Stomach (tissue), 19 donors: ENCODE measurements at places on chromosomes 4 and X. TPM values are rescaled to one million over a fixed set of nuclear protein-coding genes. Genes with fewer than 3 reads are reported as not detected.

GRCh38 chr4:5511791-5512190, 196.6 kb downstream of the EVC2 start:
- DNase-seq, result no peak

- DNase-seq, result no peak
These were observed 48.8 kb upstream of the ADAD1 start for GRCh38 chr4:122329876-122330565.

DNA sequence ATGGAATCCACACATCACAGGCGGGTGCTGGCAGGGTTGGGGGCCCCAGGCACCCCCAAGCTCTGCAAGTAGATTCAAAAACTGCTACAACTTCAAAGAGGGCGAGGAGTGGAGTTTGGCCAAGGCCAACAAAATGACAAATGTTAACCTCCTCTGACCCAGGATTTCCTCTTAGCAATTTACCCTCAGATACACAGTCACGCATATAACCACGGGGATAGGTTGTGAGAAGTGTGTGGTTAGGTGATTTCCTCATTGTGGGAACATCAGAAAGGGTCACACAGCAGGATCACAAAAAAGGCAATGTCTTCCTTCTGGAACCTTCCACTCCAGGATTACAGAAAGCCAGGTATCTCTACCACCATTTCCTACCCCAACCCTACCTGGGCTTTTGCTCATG, 62.4 kb downstream of the C4orf50 start:
- no peak for DNase-seq

GRCh38 chr4:103074744-103075434, 1.7 kb downstream of the SLC9B2 start:
- DNase-seq, result no peak

DNA sequence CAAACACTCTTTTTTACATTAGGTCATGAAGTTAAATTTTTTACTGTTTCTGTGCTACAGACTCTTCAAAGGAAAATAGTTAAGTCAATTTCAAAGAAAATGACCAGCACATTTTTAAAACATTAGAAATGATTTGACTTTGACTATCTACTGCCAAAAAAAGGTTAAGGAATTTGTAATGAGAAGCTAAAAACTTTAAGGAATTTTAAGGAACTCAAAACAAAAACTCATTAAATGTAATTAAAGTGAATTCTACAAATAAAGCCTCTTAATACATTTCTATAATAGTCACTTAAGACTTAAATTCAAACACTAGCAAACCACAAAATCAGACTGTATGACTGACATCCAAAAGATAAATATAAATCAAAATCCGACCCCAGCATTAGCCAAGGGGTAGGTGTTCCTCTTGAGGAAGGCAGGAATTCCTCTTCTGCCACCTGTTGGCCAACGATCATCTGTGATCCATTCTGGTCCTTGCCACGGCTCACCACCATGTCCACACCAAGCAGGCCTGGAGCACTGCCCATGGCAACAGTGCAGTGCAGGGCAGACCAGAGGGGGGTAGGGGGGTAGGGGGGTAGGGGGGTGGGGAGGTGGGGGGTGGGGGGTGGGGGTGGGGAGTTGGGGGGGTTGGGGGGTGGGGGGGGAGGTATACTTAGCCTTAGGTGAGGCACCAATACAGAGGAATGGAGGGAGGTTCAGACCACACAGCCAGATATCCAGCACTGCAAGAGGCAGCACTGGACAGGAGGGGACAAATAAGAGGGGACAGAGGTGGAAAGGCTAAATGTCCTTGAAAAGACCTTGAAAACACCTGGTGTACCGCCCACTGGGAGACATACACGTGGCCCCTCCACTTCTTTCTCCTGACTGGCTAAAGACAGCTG, 287.4 kb downstream of the CHIC1 start:
- DNase-seq, result peak; percentile 76

GRCh38 chrX:108464604-108465003, 25.0 kb downstream of the COL4A5 start:
- DNase-seq, result no peak

DNA sequence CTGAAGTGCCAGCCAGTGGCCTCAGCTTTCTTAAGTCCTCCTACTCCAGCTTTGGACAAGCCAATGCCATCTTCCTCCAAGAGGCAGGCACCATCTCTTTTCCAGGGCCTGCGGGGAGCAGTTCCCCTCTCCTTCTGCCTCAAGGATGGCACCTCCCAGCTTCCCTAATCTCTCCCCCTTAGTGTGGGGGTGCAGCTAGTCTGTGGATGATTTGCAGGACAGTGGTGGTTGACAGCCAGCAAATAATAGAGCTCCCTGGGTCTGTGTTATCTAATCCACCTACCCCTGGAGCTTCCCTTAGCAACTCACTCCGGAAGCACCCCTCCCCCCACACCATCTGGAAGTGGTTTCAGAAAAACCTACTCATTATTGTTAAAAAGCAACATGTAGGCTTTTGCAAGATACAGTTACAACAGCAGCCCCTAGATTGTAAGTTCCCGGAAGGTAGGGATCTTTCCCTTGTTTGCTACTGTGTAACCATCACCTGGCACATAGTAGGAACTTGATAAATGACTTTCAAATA, 247.1 kb downstream of the BCOR start:
- DNase-seq, result peak; percentile 65

DNA sequence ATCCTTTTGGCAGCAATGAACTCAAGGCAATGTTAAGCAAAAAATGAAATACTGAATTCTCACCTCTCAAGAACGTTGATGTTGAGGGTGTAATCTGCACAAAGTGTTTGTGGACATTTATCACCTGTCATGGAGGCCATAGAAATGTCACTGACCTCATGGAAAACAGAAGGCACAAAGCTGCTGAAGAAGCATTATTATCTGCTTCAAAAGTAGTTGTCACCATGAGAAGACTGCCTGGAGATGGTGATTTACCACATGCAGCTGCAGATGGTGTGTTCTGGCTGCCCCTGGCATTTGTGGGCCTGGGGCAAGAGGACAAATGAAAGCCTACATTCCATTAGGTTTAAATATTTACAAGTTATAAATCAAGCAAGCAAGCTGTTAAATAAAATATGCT, 116.8 kb upstream of the RPS6KA3 start:
- DNase-seq, result no peak

DNA sequence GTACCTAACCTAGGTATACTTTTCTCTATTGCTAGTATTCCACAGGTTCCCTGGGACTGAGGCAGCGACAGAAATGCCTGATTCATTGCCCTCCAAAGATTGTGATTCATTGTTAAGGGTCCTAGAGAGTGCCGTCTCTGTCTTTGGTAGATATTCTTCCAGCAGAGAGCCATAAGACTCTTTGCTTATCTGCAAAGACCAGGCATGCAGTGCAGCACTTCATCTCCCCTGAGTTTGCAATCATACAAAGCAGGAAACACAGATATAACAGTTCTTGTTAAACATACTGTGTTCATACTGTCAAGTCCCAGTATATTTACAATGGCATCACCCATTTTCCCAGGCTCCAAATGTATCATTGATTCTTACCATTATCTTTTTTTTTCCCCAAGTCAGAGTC, 47.7 kb downstream of the KLF8 start:
- no peak for DNase-seq

DNA sequence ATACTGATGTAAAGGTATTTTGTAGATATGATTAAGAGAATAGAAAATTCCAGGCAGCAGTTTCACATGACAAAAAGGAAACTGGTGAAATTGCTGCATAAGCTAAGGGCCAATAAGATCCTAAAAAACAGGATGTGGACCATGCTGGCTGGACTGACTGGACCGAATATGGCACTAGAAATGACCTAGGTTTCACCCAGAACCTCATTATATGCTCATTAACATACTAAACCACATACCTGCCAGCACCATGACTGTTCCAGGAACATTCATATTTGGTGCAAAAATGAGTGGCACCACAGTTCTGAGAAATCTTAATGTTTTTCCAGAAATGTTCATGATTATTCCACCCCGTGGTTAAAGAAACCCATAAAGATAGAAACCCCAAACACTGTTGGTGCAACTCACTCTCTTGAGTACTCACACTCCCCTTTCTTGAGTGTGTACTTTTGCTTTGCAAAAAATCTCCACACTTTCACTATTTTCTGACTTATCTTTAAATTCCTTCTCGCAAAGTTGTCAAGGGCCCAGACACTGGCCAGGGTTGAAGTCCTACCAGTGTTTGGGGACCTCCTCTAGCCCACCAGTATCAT, 74.0 kb downstream of the FANCB start:
- no peak for DNase-seq

DNA sequence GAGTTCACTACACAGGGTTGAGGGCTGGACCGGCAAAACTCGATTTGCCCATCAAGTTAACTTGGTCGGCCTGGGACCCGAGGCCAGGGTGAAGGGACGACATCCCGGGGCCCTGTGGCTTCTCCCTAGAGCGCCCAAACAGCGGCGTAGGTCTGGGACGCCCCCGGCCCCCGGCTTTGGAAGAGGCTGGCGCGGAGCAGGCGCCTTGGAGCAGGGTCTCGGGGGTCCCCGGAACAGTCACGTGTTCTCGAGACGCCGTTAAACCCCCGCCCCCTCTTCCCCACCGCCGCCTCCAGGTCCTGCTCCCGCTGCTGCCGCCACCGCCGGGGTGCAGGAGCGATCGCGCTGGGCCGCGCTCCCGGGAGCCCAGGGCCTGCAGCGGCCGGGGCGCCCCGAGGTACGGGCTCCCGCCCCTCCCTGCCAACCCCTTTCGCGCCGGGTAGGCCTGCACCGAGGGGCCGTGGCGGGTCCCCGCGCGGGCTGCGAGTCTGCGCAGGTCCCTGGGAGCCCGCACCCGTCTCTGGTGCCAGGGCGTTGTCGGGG, at the start of gene NPY5R:
Gene NPY5R (plus strand): TSS at position 289 of the 543 bp plus-strand sequence. CDS start 6,382 bp downstream, outside the sequence.
- no peak for DNase-seq

DNA sequence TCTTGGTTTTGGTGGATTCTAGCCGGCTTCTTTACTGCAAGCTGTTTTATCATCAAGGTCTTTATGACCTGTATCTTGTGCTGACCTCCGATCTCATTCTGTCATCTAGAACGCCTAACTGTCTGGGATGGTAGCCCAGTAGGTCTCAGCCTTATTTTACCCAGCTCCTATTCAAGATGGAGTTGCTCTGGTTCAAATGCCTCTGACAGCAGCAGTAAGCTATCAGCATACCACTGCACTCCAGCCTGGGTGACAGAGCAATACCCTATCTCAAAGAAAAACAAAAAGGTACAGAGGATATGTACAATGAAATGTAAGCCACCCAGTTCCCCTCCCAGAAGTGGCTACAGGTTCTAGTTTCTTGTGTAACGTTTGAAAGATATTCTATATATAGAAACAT, 36.1 kb downstream of the HERC6 start:
- no peak for DNase-seq

GRCh38 chr4:47720787-47721186, 117.1 kb downstream of the CORIN start:
- no peak for DNase-seq

- DNase-seq, result no peak
These were observed 101.1 kb downstream of the VCX3B start for GRCh38 chrX:8565729-8566128.

GRCh38 chr4:142211444-142211843, 575.1 kb downstream of the IL15 start:
- no peak for DNase-seq

GRCh38 chrX:45903781-45904201, 641.4 kb downstream of the ZNF674 start:
- no peak for DNase-seq

- no peak for DNase-seq
These were observed 1.2 kb downstream of the NEK1 start for GRCh38 chr4:169611157-169611556.

DNA sequence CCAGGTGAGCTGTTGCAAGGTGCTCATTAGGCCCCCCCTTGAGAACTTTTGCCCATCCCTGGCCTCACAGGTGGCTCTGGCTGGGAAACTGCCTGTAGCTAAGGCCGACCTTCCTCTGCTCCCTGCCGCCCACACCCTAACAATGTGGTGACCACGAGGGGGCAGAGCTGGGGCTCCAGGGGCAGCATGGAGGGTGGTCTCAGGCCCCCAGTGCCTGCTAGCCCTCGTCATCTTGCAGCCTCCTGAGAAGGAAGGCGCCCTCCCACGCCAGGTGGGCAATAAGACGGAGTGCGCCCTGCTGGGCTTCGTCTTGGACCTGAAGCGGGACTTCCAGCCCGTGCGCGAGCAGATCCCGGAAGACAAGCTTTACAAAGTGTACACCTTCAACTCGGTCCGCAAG, 32.4 kb downstream of the ATP2B3 start:
- DNase-seq, result no peak

DNA sequence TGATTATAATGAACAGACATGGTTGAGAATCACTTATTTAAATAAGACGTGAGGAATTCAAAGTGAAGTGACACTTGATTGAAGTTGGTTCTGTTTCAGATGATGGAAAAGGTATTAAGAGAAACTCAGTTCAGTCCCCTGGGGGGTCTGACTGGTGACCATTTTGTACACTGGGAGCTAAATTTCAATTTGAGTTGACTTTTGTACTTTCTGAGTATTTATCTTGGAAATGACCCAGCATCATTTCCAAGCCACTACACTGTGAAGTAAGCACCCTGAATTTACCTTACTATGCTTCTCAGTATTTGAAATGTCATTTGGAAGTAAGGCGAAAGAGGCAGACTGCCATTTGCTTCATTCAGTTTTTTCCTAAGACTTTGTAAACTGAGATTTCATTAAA, 73.4 kb downstream of the CNOT6L start:
- no peak for DNase-seq

GRCh38 chr4:169116270-169116901, 106.3 kb upstream of the CBR4 start:
- no peak for DNase-seq

GRCh38 chrX:45783002-45783401, 582.3 kb upstream of the DIPK2B start:
- DNase-seq, result no peak

- no peak for DNase-seq
These were observed 323.1 kb downstream of the MAPK10 start for GRCh38 chr4:86036736-86037135.

DNA sequence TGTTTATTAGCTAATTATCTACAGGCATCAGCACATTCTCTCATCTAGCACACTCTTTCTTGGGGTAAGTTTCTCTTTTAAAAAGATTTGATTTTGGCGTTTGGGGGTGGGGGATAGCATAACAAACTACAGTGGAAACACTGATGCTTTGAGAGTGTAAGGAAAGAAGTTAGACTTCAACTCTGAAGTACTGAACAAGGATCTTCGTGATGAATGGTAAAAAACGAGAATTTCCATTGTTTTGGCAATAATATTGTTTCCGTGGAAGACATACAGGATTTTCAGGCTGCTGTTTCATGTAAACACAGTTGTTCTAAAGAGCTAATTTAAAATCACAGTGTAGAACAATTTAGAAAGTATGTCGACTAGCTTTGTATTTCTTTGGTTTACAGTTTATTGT, 451 bp downstream of the LPAR4 start:
- DNase-seq, result peak; percentile 5

GRCh38 chrX:112834031-112834845, 6.4 kb downstream of the AMOT start:
- no peak for DNase-seq

Gene HMGB2
- total RNA-seq, result 37.3 TPM

Gene CRMP1
- total RNA-seq, result not detected

Gene SPIN3
- total RNA-seq, result 16.5 TPM

Gene FUNDC1
- 6.4 TPM for total RNA-seq

Gene NDNF
- 0.89 TPM for total RNA-seq

Gene MAGEA1
- not detected for total RNA-seq

Gene P2RY4
- not detected for total RNA-seq

Gene MTM1
- total RNA-seq, result 7.5 TPM

Gene EVC2
- 10.3 TPM for total RNA-seq

Gene S100P
- 122 TPM for total RNA-seq

Gene EFNB1
- 25.1 TPM for total RNA-seq

Gene SPANXN3
- total RNA-seq, result not detected

Gene UGT2B7
- total RNA-seq, result 0.43 TPM
